ENCODE measurements at places on chromosomes 4 and X. TPM values are rescaled to one million over a fixed set of nuclear protein-coding genes. Genes with fewer than 3 reads are reported as not detected.

- DNase-seq: no peak
Observed at GRCh38 chr4:76703123-76703490, 194.8 kb downstream of the SOWAHB start.

DNA sequence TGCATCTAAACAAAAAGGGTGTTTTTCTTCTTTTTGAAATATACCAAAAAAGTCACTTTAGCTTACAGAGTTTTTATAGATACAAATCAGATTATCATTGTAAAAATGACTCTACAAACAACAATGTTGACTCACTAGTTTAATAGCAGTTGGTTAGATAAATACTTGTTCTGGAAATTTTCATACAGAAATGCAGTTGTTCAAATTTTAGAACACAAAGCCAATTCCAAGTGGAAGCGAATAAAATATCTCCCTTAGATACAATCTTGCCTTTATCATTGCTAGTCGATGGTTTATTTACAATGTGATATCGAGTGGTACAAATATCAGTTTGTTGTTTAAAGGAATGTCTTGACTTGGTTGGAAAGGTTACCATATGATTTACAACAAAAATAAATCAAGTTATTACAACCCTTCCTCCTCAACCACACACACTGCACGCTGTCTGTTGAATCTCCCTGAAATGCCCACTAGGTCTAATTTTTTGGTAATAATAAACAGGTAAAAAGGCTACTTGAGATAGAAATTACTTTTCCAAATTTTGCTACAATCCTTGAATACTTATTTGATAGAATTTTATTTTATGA is 114.8 kb downstream of the CDS1 start:
- no peak for DNase-seq

GRCh38 chrX:19647731-19648588 is 132.7 kb upstream of the MAP3K15 start:
- DNase-seq: no peak

- DNase-seq: no peak
Observed at GRCh38 chrX:33336783-33337182, 125.4 kb upstream of the DMD start.

- no peak for DNase-seq
Observed at GRCh38 chrX:31423609-31424189, 351.9 kb upstream of the FTHL17 start.

The TSR2 gene
- total RNA-seq: 29.7 TPM

The FGF13 gene
- total RNA-seq: 33.1 TPM

- DNase-seq: no peak
Observed at GRCh38 chrX:118252967-118253366, 92.9 kb upstream of the WDR44 start.

GRCh38 chrX:19893727-19894126 is 6.3 kb upstream of the SH3KBP1 start:
- DNase-seq: no peak

DNA sequence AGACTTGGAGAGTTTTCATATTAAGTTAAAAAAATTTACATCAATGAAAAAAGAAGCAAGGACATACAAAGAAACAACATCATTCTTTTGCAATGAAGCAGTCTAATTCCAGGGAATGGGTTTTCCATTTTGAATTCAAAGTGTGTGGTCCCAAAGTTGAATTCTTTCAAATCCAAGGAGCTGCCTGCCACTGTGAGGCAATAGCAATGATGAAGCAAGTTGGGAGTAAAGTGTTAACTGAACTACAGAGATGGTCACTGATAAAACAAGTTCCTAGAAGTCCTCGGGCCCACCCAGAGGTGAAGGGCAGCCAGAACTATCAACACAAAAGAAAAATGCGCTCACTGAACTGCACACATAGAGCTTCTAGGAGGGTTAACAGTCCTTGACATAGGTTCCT is 115.9 kb downstream of the RAB28 start:
- no peak for DNase-seq

DNA sequence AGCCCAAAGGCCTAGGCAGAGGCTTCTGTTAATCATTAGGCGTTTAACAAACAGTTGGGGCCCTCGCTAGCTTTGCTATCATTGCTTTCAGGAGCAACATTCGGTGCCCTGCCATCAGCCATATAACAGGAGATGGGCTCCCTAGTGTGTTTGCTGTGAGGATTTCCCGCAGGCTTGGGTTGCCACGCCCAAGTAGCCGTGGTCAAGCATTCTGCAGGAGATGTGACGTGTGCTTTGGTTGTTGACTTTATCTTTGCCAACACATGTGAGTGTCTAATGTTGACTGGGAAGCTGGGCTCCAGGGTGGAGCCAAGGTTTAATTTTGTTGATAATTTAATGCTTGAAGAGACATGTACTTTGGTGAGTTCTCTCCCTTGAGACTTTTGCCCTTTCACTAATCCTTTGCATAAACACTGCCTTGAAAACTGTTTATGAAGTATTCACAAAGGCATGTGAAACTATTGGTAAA is 184.6 kb upstream of the KIT start:
- no peak for DNase-seq

The USP17L25 gene
- total RNA-seq: not detected

The MMRN1 gene
- 1.7 TPM for total RNA-seq

DNA sequence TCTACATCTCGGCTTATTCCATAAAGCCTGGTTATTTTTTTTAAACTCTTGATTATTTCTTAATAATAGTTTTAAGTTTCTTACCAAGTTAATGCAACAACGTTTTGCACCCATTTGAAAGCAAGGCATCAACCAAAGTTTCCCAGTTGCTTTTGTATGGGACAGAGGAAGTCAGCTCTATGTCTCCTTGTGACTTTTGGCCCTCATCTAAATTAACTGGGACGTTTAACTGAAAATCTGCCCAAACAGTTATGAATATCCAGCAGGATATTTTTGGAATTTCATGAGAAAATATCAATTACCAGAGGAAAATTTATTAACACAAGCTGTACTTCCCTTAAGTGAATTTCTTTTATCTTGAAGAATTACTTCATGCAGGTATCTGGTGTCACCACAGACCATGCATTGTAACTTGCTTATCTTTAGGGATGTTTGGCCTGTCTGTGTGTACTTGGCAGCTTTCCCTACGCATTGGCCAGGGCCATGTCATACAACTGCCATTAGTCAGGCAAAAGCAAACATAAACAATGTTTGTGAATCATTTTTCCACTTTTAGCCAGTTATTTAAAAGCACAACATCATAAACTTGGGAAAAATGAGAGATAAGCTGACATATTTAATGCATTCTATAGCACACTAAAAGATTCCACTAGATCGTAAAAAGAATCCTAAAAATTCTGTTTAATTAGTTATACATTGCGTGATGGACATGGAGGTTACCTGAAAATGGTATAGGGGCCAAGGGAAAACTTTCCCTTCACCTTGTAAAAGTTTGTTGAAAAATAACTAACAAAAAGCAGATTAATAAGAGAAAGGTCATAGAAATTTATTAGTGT is 101.4 kb upstream of the PDE5A start:
- no peak for DNase-seq

All from psoas muscle (tissue), 8 donors.